Stimulated activated CD8-positive, alpha-beta memory T cell treated with anti-CD3 and anti-CD28 coated beads, Interleukin-2, amount 100 ng/mL, for 48 hours (primary cell): ENCODE measurements at places on chromosomes 11 and 22.

DNA sequence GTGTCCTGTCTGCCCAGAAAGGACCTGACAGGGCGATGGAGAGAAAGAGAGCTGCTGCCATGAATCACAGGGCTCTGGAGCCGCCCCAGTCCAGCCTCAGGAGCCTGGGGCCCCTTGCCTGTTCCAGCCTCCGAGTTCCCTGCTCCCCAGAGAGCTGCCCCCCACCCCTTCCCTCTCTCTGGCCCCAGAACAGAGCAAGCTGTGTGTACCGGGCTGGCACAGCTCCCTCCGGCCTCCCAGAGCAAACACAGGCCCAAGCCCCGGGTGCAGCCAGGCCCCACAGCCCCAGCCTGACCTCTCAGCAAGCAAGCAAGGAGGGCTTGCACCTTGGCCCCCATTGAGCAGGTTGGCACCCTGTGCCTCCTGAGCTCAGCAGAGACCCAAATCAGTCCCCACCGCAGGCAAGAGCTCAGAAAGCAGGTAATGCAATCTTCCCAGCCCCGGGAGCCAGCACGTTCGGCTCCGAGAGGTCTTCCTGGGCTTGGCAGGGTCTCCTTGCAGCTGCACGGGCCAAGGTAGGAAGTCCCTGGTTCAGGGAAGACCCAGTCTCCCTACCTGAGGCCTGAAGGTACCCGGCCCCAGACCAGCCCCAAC is 1.4 kb downstream of the PACSIN3 start:
- DNase-seq = no peak

GRCh38 chr11:121265586-121265985 is 27.0 kb upstream of the SC5D start:
- DNase-seq = no peak

DNA sequence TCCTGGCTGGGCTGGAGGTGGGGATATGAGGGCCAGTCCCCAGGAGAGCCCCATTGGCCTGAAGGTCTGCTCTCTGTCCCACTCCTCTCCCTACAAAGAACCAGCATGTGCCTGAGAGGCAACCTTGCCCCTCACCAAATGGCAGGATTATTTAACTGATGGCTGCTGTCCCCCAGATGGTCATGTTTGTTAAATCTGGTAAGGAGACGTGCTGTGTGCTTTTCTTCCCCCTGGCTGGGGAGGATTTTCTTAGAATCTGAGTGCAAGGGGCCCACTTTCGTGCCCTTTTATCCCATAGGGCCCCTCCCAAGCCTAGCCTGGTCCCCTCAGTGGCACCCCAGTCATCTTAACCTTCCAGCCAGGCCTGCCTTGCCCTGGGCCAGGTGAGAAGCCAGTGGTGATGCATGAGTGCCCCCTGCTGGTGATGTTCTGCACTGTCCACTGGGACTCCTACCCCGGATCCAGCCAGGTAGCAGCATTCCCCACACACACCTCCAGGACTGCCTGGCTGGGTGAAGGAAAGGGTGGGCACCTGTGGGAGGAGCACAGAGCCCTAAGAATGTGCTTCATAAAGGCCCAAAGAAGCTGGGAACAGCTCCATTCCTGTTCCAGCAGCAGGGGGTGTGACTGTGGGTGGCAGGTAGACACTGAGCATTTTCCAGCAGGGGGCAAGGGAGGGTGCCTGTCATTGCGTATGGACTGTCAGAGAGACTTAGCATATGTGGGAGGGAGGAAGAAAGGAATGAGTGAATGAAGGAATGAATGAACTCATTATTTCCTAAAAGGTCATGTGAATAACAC is 28.9 kb downstream of the MFNG start:
- peak; percentile 73 for DNase-seq

DNA sequence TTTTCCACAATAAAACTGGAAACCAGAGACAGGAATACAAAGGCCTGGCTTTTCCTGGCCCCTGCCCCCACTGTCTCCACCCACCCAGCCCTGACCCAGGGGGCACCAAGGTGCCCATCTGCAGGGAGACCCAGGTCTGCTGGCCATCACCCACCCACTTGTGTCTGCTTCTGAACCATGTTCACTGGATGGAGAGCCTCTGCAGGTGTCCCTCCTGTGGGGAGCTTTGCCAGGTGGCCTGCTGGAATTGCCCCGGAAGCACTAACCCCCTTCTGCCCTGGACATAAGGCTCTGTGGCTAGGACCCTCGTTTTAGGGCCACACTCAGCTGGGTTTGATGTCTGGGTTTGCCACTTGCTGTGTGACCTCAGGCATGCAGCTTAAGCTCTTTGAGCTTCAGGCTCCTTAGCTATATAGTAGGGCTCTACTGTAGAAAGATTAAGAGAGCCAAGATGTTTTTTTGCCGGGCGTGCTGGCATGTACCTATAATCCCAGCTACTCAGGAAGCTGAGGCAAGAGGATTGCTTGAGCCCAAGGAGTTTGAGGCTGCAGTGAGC is 3.9 kb downstream of the SCARF2 start:
- DNase-seq = no peak

DNA sequence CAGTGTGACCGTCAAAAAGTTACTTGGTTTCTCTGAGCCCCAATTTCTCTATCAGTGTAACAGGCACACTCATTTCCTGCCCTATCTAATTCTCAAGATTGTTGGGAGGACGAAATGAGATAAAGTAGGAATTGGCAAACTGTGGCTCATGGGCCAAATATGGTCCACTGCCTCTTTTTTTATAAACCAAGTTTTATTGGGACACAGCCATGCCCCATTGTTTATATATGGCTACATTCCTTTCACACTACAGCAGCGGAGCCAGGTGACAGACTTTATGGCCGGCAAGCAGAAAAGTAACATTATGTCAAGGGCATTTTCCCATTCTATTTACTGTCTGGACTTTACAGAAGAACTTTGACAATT is 116.7 kb upstream of the TIMP3 start:
- no peak for DNase-seq

DNA sequence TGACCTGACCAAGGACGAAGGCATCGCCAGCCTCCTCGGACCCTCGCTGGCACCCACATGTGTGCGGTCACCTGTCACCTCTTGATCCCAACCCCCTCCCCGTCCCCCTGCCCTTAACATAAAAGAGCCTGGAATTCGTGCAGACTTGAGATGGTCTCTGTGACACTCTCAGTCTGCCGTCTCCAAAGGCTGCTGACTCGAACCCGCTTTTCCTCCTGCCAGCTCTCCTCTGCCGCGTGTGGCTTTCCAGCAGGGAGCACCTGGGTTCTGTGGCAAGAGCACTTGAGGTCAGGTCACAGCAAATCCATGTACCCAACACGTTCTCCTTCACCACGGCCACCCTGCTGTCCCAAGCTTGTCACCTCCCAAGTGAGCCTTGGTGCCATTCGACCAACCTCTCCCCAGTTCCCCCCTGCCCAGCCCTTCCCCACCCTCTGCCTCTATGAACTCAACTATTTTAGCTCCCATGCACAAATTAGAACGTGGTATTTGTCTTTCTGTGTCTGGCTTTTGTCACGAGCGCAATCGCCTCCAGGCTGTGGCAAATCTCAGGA is 207.6 kb downstream of the BRD1 start:
- DNase-seq = no peak

GRCh38 chr11:133082453-133082781 is 449.9 kb downstream of the OPCML start:
- DNase-seq = no peak
